ENCODE measurements at places on chromosomes 1 and 21.
A peak's percentile ranks its signal among the peaks of the same experiment; 100 is the strongest.

DNA sequence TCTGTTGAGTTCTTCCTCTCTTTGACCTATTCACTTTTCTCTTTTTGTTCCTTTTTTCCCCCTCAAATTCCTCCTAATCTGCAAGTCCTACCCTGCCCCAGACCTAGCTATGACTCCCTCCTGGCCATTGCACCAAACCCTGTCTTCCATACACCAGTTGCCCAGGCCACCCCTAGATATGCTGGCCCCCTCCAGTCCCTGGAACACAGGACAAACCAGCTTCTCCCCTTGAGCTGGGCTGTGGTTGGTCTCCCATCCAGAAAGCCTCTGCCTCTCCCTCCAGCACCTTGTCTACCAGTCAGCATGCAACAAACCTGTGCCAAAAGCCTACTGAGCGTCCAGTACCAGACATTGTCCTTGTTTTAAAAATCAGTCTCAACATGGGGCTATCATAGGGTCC, 59.4 kb downstream of the ELK4 start:
- no peak for DNase-seq

DNA sequence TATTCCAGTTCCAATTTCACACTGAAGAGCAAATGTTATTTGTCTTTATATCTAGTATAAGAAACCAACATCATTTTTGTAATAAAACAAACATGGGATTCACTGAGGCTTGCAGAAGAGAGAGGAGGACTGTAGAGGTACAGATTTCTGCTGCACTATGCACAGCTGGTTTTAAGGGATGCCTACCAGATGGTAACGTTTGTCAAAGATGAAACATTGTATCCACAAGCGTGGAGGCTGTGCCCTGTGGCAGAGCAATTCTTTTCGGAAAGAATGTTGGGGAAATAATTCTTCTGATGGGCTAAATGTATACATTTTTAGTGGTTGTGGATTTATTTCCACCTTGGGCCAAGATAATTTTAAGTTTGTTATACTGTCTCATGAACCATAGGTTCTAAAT, 272.4 kb downstream of the DUSP10 start:
- DNase-seq = no peak

GRCh38 chr1:156616463-156616862, 2.8 kb upstream of the HAPLN2 start:
- DNase-seq = peak; percentile 15

DNA sequence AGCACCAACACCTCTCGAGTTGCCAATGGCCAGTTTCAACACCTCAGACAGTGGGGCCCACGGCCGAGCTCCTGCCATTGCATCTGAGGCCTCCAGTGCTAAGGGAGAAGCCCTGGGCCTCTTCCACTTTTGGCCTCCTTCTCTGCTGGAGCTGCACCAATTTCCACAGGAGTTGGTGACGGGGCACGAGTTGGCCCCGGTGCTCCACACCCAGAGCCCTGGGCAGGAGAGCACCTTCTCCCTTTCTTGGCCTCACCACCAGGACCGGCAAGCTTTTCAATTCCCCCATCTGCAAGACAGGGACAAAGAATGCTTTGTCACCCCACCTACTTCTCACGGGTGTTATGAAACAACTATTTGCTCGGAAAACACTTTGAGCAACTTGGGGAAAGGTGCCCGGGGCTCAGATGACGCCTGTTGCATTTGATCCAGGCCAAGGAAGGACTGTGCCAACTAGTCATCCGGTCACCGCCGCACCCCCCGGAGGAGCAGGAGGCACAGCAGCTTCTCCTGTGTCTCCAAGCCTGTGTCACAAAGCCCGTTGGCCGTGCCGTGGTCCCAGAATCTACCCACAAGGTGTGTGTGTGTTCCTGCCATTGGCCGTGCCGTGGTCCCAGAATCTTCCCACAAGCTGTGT, 55.2 kb downstream of the TOMM20 start:
- no peak for DNase-seq

DNA sequence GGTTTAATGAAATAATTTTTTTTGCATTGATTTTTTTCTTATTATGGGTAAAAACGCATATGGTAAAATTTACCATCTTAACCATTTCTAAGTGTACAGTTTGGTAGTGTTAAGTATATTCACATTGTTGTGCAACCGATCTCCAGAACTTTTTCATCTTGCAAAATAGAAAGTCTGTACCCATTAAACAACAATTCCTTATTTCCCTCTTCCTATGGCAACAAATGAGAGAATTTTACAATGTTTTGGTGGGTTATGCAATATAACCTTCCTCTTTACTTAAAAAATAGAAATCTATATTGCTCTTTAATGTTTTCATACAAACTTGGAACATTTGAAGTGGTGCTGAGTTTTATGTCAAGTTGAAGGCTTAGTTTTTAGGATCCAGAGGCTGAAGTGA, 26.6 kb downstream of the MAP3K7CL start:
- DNase-seq = no peak

DNA sequence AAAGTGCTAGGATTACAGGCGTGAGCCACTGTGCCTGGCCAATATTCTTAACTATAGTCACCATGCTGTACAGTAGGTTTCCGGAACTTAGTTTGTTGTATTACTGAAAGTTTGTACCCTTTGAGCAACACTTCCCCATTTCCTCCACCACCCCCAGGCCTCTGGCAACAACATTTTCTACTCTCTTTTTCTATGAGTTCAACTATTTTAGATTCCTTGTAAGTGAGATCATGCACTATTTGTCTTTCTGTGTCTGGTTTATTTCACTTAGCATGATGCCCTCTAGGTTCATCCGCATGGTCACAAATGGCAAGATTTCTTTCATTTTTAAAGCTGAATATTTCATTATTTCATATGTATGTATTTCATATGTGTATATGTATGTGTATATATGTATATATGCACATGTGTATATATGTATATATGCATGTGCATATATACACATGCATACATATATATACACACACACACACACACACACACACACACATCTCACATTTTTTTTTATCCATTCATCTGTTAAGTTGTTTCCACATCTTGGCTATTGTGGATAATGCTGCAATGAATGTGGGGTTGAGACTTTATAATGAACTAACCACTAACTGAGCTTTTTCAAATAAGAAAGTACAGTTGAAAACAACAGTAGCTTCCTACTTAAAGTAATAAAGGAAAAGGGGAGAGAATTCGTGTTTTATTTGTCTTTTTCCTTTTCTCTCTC, 256.8 kb upstream of the C1orf105 start:
- no peak for DNase-seq

DNA sequence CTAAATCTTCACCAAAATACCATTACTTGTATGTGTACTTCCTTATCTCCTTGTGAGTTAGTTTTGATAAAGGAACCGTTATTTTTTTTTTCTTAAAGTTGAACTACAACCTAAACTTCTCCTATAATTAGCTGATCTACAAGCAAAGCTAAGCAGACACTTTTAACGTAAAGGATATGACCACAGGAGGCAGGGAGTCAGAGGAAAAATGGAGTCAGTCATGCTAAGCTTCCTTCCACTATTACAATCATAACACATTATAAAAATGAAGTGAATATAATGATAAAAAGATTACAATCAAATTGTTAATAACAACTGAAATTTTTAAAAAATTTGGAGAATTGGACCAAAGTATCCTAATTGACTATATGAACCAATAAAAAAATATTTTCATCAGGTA, 892.6 kb downstream of the KCNT2 start:
- DNase-seq = no peak

- peak; percentile 42 for DNase-seq
Observed at GRCh38 chr1:200837931-200838571, 34.7 kb upstream of the GPR25 start.

GRCh38 chr1:50566405-50566804, 143.2 kb upstream of the DMRTA2 start:
- no peak for DNase-seq

DNA sequence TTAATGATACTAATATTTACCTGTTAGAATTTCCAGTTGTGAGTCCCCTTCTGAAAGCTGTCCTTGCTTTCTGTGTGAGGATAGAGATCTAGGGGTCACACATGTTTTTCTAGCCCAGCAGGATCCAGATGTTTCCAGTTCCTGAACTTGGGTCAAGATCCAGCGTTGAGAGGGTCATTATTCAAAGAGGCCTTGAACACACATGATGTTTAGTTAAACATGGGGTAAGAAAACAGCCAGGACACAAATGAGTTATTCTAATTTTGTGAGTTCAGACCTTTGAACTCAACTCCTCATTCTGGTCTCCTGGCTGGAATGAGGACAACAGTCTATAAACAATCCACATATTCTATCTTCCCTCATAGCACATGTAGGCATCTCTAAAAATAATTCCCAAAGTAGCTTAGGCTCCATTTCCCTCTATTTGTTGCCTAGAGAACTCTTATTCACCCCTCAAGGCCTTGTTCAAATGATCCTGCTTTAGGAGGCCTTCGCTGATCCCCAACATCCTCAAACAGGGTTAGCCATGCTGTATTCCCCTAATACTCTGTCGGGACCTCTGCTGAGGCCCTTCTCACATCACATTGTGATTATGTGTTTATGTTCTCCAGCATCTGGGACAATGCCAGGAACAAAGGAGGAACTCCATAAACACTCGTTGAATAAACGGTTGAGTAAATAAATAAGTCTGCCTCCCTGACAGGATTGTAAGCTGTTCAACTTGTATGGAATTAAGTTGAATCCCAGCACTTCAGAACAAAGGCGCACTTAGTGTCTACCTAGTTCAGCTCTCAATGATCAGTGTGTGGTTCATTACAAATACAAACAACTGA, 15.0 kb upstream of the KCNN3 start:
- no peak for DNase-seq

GRCh38 chr1:85214654-85215053, 13.8 kb upstream of the SYDE2 start:
- no peak for DNase-seq

DNA sequence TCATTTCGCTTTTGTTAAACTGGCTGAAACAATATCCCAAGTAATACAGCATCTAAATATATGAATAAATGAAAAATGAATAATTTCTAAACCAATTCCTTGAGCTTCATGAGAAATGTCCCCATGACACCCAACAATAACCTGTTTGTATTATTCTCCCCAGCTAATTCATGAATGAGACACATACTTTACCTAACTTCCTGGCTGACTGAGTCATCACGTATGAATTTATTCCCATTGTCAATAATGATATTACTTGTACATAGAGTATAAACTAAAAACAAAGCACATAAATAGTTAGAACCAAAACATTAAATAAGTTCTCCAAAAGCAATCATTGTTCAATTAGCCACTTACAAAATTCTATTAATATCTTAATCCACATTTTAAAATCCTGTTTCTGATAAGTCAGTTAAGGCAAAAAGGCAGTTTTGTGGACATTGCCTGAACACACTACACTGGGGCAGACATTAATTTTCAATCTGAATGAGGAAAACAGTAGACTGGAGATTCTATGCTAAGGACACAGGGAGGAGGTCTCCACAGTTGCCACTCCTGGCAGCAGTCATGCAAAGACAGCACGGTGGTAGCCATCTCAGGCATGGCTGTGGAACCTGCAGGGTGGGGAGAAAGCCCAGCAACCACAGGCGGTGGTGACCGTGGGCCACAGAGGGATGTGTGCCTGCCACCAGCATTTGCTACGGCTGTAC, 48.2 kb downstream of the SLC9C2 start:
- DNase-seq = no peak

GRCh38 chr1:75083223-75083622, 51.0 kb upstream of the LHX8 start:
- DNase-seq = no peak

DNA sequence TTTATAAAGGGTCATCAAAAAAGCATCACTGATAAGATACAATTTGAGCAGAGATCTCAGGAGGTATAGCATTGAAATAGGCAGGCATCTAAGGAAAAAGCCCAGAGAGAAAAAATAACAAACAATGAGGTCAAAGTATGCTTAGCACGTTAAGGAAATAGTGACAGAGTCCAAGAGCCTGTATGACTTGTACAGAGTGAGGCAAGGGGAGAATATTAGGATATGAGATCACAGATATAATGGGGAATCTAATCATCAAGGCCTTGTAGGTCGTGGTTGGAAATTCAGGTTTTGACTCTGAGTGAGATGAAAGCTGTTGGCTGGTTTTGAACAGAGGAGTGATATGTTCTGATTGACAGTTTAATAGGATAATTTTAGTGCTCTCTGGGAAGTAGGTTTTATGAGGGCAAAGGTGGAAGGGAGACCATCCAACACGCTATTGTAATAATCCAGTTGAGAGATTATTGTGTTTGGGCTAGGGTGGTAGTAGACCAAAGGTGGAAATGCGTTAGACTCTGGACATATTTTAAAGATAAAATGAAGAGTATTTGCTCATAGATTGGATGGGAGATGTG, 644.6 kb upstream of the TMPRSS15 start:
- DNase-seq = no peak

DNA sequence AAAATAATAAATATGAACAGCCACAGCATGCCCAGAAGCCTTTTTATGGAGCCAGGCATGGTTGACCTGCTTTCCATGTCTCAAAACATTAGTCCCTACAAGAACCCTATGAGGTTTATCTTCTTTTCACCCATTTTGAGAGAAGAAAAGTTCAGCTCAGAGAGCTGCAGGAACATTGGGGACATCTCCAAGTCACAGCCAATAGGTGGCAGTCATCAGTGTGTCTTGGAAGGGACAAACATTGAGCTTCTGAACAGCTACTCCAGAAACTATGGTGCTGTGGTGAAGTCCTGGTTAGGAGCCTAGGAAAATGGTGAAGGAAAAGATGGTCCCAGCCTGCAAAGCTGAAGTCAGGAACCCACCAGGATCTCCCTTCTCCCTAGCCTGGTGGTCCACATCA, 73.6 kb downstream of the JMJD4 start:
- DNase-seq = no peak

DNA sequence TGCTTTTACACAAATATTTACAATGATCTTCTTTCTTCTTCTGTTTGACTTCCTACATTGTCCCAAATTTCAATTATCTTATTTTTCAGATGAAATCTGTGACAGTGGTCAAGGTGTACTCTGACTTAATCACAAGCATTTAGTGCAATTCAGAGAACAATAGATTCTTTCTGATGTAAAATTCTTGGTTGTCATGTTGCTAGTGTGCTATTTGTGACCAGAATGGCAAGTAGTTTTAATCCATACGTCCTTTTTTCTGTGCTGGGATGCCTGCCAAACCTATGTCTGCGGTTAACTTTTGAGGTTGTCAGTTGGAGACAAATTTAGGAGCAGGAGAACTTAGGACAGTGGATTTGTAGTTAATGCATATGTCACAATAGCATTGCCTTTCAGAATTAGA, 31.0 kb downstream of the NCAM2 start:
- peak; percentile 10 for DNase-seq

DNA sequence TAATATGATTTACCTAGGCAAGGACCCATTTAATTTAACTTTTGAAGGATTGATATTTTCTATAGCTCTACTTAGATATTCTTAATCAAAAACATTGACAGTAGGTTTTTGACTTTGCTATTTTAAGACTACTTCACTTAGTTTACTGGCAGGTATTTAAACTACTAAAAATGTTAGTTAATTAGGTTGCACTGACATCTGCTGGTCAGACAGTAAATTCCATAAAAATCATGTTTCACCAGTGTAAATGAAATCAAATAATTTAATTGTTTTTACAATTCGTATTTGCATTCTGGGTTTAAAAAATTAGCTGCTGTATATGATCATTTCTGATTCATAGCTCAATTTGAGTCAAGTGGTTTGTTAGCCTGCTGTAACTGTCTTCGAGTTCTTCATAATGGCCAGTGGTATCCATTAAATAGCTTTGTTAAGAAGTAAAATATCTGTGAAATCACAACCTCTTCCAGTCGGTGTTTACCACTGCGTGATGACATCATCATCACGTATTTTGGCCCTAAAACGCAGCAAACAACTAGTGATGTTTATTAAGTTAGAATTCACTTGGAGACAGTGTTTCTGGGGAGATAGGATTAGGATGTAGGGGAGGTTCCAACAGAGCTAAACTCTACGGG, 26.2 kb downstream of the EXTL2 start:
- DNase-seq = peak; percentile 16
